ENCODE measurements at places on chromosomes 12 and 14.

DNA sequence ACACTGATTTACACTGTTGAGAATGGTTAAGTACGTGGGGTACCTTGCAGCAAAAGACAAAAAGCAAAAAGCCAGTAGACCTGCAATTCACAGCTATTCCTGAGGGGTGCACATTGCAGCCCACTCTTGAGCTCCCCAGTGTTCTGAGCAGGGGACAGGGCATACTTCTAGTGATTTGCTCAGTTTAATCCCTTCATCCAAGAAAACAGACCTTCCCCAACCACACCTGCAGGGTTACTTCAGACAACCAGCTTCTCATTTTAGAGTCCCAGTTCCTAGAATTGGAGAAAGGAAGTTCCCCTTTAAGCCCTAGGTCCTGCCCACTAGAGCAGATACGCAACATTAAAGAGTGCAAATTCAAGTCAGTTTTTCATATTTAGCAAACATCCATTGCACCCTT lies 3.6 kb upstream of the WSB2 start:
- DNase-seq, result no peak

DNA sequence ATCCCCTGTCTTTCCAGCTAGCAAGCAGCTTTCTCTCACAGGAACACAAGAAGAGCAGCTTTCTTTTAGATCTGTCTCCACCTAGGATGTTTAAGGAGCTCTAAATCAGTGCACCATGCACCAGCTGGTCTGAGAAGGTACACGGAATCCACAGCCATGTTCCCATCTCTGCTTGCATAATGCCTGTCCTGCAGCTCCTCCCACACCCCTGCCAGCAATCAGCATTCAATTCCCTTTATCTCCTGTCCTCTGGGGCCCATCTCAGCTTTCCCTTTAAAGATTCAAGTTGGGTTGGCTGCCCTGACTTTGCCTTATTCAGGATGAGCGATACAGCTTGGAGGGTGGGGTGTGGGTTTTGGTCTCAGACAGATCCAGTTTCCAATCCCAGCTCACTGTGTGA lies 826.3 kb downstream of the BCL11B start:
- DNase-seq, result no peak

- no peak for DNase-seq
Observed at GRCh38 chr14:22450266-22450665, 138.8 kb downstream of the DAD1 start.

GRCh38 chr12:56377310-56377988 lies 14.8 kb upstream of the APOF start:
- no peak for DNase-seq

DNA sequence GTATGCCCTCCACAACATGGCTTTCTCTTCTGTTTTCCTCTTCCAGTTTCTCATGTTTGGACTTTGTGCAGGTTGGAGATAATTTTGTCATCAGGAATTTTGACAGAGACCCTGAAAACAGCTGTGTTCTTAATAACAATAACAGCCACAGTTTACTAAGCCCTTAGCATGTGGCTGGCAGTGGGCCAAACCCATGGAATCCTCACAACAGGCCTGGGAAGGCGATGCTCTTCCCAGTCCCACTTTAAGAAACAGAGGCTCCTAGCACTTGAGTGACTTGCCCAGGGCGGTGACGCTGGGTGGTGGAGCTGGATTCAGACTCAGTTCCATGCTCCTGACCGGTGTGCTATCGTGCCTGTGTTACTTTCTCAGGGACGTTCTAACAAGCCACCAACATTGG lies 20.1 kb upstream of the PLEKHG3 start:
- DNase-seq, result peak; percentile 27
